ENCODE measurements at places on chromosomes 11 and 22.

- DNase-seq: peak; percentile 9
Measured at GRCh38 chr11:11733246-11733747, 108.5 kb upstream of the USP47 start.

DNA sequence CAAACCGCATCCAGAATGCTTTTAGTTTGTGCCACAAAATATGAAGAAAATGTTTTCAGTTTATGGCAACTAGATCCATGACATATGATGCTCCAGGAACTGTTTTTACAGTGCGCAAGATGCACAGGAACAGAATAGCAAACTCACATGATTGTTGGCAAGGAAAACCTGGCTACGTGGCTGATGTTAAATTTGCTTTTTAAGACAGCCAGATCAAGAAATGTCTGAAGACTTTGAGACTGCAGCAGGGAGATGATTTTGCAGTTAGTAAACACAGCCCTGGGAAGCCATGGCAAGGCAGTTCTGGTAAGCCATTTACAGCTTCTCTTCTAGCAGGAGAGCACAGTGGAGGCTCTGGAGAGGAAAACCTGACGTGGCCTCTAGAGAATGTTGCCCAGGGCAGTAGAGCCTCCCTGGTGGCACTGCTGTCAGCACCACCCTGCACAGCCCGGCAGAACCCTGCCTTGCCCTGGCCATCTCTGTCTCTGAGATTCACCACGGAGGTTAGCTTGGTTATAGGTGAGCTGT lies 69.8 kb upstream of the TNRC6B start:
- DNase-seq: peak; percentile 40

- DNase-seq: peak; percentile 77
Measured at GRCh38 chr11:62552485-62553079, 6.0 kb upstream of the AHNAK start.

DNA sequence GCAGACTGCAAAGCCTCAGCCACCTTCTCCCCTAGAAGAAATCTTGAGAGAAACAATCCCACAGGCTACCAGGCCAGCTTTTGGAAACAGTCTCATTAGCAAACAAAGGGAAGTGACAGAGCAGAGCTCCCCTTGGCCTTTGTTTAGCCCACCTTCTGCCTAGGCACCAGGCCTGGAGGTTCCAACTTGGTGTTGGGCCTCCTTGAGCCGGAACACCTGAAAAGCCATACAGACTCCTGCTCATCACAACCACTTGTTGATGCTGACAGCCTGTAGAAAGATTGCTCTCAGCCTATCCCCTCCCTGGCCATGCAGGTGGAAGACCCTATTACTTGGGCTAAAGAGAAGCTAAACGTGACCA lies 26.6 kb downstream of the KCNQ1OT1 start:
- DNase-seq: no peak

DNA sequence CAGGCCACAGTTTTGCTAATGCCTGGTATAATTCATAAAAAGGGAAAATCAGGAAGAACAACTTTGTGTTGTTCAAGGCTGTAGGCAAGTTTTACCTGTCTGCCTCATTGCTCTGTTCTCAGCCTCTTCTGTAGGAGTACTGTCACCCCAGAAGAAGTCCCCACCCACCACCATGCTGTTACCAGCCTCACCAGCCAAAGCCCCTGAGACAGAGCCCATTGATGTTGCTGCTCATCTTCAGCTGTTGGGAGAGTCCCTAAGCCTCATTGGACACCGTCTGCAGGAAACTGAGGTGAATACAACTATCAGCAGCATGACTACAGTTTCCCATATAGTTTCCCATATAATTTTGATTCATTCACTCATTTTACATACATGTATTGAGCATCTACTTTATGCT lies 11.6 kb upstream of the TOM1 start:
- no peak for DNase-seq

GRCh38 chr11:110774138-110775014 lies 62.1 kb upstream of the ARHGAP20 start:
- DNase-seq: no peak

DNA sequence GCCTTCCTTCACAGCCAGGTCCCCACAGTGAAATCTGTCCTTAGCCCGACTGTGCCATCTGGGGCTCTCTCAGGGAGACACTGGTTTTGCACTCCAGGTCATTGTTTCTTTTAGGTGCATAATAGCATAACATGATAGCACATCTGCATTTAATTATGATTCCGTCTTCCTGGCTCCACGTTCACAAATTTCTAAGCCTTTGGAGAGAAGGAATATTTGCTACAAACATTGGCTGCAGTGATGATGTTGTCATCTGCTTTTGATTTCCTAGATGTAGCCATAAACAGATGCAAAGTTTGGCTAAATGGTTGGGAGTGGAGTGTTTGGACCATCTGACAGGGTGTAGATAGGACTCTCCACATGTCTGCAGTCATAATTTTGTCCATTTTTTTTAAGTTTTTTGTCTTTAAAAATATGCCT lies 12.0 kb upstream of the CAT start:
- DNase-seq: no peak

GRCh38 chr11:70760416-70761020 lies 362.2 kb downstream of the CTTN start:
- DNase-seq: peak; percentile 71

DNA sequence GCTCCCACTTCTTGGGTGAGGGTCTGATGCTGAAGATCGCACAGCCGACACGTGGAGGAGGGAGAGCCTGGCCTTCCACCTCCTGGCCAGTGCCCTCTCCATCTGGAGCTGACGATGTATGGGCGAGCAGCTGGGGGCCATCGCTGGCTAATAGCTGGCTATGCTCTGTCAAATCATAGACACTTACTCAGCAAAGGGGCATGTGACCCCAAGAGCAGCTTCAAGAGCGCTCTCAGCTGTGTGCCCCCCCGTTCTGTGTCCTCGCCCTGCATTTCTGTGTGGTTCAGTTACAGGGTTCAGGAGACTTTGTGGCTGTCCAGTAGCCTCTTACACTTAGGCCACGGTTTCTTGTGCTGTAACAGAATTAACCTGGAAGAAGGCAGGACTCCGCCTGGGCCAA lies 26.4 kb downstream of the FBLN1 start:
- DNase-seq: no peak

DNA sequence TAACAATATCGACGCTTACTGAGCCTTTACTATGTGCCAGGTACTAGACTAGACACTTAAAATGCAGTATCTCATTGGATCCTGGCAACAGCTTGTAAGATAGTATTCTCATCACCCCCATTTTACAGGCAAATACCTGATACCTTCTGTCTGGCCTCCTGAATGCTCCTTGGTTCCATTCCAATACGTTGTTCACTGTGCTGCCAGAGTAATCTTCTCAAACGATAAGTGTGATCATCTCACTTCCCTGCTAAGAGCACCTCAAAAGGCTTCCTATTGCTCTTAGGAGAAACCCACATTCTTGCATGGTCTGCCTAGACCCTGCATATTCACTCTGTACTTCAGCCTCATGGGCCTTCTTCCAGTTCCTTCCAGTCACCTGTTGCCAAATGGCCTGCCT lies 1.3 kb upstream of the NRIP3 start:
- no peak for DNase-seq

DNA sequence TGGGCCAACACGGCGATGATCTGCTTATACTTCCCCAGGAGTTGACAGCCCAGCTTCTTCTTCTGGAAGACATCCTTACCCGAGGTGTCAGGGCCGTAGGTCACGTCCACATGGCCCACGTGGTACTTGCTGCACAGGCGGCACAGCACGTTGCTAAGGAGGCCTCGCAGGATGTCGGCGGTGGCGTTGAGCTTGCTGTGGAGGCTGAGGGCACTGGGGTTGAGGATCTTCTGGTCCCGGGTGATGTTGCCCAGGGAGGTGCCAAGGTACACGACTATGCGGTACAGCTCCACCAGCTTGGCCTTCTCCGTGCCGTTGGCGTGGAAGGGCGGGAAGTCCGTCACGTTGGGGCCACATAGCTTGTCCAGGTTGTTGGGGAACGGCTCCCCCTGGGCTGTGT lies 2.9 kb downstream of the LIF start:
- no peak for DNase-seq

DNA sequence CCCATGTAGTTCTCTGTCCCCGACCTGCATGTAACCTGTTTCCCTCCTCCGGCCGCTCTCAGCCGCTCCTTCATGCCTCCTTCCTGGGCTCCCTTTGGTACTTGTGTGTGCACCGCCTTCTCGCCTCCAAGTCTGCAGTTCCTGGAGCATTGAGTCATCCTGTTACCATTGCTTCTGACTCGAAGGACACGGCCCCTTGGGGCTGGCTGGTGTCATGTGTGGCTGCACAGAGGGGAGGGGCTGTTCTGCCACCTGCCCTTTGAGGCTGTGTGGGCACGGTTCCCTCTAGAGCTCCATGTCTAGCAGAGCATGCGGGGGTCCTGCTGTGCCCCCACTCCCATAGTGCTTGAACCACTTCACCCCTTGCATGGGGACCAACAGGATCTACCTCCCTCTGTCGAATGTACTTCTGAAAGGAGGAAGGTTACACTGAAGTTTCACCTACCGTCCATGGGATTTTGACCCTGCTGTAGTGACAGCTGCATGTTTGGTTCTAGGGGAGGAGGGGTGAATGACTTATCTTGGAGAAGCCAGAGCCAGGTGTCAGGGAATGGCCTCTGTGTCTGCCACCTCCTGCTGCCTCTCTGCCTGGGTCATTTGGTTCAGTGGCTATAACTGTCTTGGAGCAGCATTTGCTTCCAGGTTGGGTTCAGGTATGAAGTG lies 39.6 kb downstream of the BCR start:
- DNase-seq: peak; percentile 27

DNA sequence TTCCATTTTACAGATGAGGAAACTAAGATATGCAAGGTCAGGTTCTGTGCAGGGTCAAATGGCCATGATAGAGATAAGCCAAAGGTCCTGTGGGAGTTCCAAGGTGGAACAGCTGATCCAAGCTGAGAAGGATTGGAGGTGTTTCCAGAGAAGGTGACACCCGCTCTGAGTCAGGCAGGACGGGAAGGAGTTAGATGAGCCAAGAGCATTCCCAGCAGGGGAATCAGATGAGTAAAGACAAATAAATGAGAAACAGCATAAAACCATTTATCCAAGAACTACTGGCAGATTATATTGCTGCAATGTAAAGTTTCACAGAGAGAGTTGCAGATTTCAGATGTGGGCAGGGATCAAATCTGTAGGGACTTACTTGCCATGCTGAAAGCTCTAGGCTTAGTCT lies 18.9 kb upstream of the HEPHL1 start:
- peak; percentile 90 for DNase-seq

GRCh38 chr11:74106124-74106523 lies 64.7 kb downstream of the C2CD3 start:
- DNase-seq: no peak

GRCh38 chr11:87290304-87290922 lies 252.7 kb downstream of the TMEM135 start:
- peak; percentile 93 for DNase-seq

DNA sequence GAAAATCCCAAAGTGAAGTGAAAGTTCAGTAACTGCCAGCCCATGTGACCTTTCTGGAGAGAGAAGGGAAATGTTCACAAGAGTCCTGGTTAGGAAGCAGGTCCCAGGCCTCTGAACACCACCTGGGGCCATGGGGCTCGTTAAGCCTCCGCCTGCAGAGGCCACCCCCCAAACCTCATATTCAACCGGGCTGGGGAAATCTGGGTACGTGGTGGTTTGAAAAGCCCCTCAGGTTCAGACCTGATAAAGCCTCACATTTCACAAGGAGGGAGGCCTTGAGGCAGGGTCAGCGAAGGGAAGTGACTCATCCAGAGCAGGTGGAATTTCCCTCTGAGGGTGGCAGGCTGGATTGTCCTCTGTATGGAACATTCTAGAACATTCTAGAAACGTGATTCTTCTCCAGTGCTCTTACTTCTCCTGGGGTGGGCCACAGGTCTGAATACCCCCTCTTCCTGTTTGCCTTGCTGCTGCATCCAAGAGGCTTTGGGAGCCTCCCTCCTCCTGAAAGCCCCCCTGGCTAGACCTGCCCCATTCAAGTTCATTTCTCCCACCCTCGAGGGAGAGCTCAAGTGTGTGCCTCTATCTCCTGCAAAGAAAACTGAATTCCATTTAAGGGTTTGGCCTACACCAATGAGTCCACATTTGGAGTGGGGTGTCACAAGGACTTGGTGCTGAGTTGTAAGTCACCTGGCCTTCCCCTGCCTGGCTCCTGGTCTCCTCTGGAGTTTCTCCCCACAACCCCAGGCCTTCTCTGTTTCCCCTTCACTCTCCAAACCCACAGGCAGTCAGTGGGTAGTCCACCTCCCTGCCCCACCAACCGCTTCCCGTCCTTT lies 6.3 kb downstream of the FXYD2 start:
- DNase-seq: peak; percentile 48

DNA sequence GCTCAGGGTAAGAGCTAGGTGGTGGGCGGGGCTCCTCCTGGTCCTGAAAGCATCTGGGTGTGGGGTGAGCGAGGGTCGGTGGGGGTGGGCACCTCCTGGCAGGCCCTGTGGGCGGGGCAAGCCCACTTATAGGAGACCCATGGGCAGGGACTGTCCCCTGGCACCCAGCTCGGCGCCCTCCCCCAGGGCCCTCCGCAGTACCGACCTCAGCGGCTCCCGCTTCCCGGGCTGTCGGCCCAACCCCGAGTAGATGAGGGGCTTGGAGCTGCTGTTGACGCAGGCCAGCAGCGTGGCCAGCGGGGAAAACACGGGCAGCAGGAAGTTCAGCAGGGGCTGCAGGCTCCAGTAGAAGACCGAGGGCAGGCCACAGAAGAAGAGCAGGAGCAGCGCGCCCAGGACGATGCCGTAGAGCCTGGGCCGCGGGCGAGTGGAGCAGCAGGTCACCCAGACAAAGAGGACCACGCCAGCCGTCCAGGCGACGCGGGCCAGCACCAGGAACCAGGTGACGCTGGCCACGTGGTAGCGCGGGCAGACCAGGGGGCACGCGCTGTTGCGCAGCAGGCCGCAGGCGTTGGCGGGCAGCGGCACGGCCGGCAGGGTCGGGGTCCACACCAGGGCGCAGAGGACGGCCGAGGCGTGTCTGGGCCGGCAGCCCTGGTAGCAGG lies 663 bp downstream of the MRGPRG start:
- no peak for DNase-seq

DNA sequence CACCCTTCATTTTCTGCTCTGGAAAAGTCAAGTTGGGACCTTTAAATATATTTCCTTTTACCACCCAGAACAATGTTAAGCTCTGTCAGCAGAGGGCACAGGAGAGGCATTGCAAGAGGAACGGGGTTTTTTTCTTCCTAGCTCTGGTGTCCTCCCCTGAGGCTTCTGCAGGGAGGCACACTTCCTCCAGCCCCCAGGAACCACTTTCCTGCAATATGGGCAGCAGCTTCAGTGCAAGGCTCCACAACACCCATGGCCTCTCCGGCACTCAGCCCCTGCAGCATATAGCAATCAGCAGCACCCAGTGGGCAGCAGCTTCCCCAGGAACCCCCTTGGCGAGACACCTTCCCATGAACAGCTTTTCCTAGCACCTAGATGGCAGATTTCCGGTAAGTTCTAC lies 101.4 kb downstream of the SYT9 start:
- peak; percentile 55 for DNase-seq

All from PC-3 (cell line).